NCI-H2171 treated with DMSO at 0.1 percent for 48 hours (cell line): ENCODE measurements at places on chromosomes 1 and 21.

GRCh38 chr1:246187834-246188372, 319.2 kb downstream of the SMYD3 start:
- no peak for DNase-seq

GRCh38 chr1:204744107-204744779, 58.7 kb upstream of the LRRN2 start:
- DNase-seq: peak; percentile 61

DNA sequence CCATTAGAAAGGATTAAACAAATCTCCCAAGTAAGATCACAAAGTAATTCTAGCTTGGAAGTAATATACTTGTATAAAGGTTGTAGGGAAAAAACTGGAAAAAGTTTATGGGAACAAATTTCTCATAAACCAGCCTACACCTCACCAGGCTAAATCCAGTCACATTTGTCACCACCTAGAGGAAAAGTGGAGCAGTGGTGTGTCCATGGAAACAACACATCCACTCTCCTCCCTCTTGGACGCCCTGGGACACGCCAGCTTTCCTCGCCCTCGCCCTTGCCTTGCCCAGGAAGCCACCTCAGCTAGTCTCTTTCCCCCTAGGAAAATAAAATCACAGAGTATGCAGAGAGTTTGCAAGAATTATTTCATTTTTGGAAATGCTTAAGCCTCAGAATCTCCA, 2.2 kb downstream of the PALMD start:
- DNase-seq: no peak

DNA sequence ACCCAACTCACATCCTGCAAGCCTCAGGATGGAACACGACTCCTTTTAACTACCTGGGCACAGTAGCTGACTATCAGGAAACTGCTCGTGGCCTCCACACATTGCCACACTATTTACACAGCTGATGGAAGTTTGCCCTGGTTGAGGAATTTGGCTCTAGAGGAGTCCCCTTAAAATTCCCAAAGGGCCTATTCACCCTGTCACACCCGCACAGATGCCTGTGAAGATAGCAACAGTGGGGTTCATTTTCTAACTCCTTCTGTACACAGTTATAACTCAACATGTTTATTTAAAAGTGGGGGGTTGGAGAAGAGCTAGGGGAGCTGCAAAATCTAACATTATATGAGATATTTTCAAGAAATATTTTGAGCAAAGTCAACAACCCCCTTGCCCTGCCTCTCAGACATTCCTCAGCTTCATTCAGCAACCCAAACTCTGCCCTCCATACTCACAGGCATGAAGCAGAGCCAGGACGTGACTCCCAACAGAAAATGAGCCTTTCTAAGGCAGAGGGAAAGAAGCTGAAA, 35.8 kb upstream of the CCN1 start:
- no peak for DNase-seq

- no peak for DNase-seq
Observed at GRCh38 chr1:15633756-15634420, 16.6 kb downstream of the DDI2 start.

DNA sequence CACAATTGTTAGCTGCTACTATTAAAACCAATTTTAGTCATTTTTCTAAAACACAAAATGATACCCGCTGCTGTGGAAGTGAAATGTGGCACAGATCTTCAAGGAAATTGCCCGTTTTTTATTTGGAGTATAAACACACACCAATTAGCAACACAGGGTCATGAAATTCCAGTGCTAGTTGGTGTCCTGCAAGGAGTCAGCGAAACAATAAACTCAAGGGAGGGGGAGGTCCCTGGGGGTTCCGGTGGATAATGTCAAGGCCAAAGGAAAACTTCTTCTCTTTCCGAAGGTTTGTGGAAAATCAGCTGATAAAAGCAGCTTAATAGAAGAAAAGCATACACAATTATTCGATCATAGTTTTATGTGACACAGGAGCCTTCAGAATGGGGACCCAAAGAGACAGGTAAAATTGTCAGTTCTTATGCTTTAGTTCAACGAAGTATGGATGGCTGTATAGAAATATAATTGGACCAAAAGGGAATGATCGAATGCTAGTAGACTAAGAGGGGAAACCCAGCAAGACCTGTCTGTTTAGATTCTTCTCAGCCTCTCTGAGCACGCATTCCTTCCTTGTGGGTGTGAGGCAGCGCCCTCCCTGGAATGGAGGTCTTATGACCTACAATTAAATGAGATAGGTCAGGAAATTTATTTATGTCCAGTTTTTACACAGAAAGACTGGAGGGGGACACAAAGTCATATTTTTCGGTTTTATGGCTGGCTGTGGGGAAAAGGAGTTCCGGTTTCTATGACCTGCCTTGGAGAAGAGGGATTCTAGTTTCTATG, 65.9 kb downstream of the KCNK1 start:
- no peak for DNase-seq

- DNase-seq: no peak
Observed at GRCh38 chr1:152003846-152004442, 10.3 kb upstream of the S100A10 start.

DNA sequence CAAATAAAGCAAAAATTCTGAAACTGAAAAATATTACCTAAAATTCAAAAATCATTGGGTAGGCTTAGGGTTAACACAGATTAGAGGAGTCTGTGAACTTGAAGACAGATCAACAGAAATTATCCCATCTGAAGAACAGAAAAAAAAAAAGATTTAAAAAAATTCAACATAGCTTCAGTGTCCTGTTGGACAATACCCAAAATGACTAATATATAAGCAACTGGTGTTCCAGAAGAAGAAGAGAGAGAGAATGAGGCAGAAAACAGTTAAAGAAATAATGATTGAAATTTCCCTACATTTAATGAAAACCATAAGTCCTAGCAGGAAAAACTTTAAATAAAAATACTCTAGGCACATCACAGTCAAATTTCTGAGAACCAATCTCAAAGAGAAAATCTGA, 31.5 kb downstream of the TMCO1 start:
- no peak for DNase-seq

DNA sequence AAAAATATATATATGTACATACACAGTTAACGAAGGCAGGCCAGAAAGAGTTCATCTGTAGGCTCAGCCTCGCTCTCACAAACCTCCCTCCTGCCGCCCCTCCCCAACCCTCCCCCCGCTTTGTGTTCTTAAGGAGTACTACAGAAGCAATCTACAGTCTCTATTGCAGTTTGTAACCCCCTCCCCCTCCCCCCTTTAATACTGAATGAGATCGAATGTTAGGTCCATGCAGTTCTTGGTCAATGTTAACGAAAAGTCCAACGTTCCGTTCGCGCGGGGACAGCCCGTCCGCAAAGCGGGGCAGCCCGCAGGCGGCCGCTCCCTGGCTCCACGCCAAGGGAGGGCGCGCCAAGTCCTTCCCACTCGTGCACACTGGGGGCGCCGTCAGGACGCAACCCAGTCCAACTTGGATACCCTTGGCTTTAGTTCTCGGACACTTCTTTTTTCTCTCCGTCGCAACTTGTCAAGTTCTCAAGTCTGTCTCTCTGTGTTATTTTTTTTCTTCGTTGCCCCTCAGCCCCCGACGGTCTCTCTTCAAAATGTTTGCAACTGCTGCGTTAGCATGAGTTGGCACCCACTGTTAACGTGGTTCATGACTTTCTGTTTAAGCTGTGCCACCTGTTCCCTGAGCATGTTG, 2.2 kb downstream of the JUN start:
- DNase-seq: peak; percentile 70

DNA sequence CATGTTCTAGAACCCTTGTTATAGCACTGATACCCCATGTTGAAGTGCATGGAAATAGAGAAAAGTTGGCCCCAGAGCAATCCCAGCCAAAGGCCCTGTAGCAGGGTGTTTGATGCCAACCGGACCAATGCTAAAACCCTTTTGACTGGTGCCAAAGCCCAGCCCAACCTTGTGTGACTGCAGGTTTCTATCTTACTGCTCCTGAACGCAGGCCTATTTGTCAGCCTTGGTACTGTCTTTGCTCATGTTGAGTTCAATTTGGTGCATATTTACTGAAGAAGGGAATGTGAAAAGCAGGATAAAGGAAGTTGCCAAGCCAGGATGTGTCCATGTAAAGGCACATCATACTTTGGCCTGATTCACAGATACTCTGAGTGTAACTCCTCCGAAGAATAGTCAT, 51.7 kb upstream of the NFASC start:
- no peak for DNase-seq

DNA sequence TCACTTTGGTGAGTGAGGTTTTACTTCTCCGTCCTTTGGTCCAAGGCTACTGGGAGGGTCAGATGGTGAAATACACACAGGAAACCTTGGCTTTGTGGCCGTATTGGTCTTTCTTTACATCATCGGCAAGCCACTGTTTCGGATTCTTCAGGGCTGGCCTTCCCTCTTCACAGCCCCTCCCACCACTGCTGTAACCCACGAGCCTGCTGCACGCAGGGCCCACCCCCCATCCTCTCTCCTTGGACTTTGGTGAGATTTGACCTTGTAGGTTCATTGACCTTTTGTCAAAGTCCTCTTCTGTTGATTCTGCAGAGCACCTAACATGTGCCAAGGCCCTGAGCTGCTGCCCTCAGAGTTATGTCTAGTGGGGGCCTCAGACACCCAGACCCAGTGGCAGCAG, 328.6 kb downstream of the CAMTA1 start:
- no peak for DNase-seq

- no peak for DNase-seq
Observed at GRCh38 chr1:201282931-201283829, at the start of gene PKP1. Gene PKP1 (plus strand): TSS chr1:201283506. CDS start chr1:201283703, 197 bp downstream.

- no peak for DNase-seq
Observed at GRCh38 chr1:209768354-209768774, 12.5 kb downstream of the TRAF3IP3 start.

- DNase-seq: no peak
Observed at GRCh38 chr1:44609412-44609767, 64.9 kb downstream of the TMEM53 start.

DNA sequence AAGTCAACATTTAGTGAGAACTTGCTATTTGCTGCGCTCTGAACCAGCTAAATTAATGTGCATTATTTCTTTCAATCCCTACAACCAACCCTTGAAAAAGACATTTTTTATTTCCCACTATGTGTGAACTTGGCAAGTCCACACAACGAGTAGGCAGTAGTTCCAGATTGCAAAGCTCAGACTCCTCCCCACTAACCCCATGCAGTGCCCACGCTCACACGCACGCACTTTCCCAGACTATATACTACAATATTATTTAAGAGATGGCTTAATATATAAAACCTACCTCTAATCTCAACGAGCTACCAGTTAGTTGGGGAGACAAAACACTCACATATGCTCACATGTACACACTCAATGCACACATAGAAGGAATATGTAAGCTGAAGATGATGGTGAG, 671.2 kb downstream of the LMO4 start:
- DNase-seq: no peak

- no peak for DNase-seq
Observed at GRCh38 chr1:158186180-158186579, 5.5 kb downstream of the CD1D start.

DNA sequence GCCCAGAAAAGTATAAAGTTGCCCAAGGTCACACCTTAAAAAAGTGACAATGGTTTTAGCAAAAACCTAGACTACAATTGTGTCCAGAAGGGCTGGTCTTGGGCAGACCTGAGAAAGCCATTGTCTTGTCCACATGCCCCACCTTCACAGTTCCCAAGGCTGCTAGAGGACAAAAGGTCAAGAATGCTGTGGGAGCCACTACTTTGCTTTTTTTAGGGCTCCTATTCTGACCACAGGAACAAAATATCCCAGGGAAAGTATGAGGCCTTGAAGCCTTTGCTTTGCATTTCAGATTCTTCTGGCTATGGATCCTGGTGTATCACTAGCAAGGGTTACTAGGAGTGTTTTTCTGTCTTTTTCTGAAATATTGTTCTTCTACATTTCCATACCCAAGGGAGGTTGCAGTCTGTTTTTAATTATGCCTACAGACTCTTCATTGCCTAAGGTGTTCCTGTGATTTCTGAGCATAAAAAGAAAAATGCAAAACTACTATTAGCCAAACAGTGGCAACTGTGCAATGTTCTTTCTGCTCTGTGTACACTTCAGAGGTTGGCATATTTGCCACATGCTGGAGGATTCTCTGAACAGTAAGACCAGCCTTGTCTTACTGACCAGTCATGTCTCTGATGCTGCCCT, 10.7 kb downstream of the C1orf162 start:
- no peak for DNase-seq

GRCh38 chr1:172902861-172903381, 147.8 kb downstream of the TNFSF18 start:
- DNase-seq: no peak

- no peak for DNase-seq
Observed at GRCh38 chr1:78493451-78493850, 2.7 kb downstream of the PTGFR start.

GRCh38 chr1:156177919-156178654, 15.8 kb upstream of the SLC25A44 start:
- DNase-seq: no peak

DNA sequence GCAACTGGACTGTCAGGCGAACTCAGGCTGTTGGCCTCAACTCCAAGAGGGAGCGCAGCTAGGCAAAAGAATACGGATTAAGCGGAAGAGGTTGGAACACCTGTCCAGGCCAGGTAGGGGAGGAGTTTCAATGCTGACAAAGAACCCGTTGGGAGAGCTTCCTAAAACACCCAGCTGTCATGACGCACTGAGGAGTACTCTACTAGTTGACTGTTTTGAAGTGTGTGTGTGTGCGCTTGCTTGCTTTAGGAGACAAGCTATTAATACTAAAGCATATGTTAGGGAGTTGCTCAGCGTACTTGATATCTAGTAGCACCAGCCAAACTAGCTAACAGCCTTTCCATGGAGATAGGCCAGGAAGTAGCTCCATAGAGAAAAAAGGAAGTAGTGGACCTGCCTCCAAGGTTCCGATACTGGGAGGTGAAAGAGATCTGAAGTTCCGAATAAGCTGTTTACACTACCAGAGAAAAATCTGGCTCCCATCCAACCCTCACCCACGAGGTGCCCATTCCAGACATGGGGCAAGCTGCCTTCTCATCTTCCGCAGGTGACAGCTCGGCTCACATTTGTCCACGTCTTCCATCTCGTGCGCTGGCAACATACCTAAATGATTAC, 974 bp upstream of the FNBP1L start:
- peak; percentile 85 for DNase-seq

- no peak for DNase-seq
Observed at GRCh38 chr1:209896346-209896745, 41.7 kb upstream of the SYT14 start.

GRCh38 chr1:198903203-198903602, 264.4 kb downstream of the PTPRC start:
- no peak for DNase-seq

- DNase-seq: no peak
Observed at GRCh38 chr1:66119148-66119547, 326.5 kb downstream of the PDE4B start.

DNA sequence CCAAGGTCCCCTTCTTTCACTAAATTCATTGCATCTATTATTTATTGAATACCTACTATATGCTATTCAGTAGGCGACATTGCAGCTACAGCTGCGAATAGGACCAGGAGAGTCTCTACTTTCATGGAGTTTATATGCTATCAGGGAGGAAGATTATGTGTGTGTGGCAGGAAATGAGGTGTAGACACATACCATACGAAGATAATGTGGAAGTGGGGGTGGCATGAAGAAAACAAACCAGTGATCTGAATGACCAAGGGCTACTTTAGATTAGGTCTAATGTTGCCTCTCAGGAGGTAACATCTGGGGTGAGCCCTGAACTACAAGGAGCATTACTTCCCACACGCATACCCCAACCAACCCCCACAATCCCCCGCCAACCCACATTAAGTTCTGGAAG, 1.0 kb upstream of the PPIH start:
- no peak for DNase-seq

GRCh38 chr1:96845464-96845863, 123.9 kb downstream of the PTBP2 start:
- no peak for DNase-seq
